Stimulated activated CD8-positive, alpha-beta memory T cell treated with anti-CD3 and anti-CD28 coated beads, Interleukin-7, amount 100 ng/mL, for 48 hours (primary cell): ENCODE measurements at places on chromosomes 12 and 14.

DNA sequence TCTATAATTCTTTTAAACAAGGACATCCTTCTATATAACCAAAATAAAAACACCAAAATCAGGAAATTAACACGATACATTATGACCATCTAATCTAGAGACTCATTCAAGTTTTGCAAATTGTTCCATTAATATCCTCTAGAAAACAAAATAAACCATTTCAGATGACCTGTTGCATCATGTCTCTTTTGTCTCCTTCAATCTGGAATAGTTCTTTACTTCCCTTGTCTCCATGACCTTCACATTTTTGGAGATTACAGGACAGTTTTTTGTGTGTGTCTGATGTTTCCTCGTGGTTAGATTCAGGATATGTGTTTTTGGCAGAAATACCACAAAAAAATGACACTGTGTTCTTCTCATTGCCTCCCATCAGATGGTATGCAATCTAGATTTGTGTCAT is 12.5 kb upstream of the DCAF4 start:
- no peak for DNase-seq

GRCh38 chr12:4978737-4979136 is 64.9 kb upstream of the KCNA5 start:
- DNase-seq = no peak

DNA sequence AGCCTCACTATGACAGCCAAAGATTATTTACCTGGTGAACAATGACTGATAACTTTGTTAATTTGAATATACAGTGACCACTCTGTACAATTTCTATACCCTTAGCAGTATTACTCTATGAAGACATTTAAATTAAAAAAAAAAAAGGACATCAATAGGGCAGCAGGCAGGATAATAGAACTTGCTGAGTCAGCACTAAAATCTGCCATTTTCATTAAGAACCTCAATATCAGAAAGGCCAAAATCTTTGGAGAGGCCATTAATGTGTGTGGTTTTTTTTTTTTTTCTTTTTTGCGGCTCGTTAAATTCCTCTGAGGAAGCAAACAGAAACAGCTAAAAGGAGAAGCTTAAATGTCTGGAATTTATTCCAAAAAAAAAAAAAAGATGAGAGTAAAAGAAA is 73.7 kb downstream of the FOXN3 start:
- DNase-seq = no peak

DNA sequence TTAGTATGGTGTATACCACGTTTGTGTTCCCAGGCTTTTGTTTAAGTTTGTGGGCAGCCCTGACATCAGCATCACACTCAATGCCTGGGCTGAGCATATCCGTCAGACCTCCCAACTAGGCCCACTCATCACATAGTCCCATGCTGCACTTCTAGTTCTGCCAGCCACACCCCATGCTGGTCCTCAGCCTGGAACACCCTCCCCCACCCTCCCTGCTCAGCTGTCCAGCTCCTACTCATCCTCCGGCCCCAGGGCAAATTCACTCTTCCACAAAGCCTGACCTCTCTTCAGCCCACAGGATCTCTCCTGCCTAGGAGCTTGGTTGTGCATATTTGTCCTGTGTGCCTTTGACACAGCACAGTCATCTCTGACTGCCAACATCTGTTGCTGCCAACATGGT is 3.9 kb upstream of the ENDOU start:
- DNase-seq = no peak

GRCh38 chr14:94768521-94769390 is 1.2 kb downstream of the GSC start:
- no peak for DNase-seq

- DNase-seq = no peak
Measured at GRCh38 chr12:77407931-77408330, 342.6 kb upstream of the E2F7 start.

DNA sequence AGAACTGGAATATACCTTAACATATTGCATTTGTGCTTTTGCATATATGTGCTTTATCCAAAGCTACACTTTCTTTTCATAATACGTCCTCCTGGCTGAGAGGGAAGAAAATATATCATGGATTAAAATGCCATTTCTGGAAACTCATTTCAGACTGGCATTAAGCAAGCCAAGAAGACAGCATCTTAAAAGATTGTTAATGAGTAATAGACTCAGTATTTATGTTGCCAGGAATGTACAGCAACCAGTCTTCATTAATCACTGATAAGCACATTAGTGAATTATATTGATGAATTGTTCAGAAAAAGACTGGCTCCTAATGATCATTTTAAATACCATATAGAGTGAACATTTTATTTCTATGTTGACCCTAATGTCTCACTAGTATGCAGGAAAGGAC is 134.9 kb upstream of the IFNG-AS1 start:
- no peak for DNase-seq
